ENCODE measurements at places on chromosomes 1 and 21.

DNA sequence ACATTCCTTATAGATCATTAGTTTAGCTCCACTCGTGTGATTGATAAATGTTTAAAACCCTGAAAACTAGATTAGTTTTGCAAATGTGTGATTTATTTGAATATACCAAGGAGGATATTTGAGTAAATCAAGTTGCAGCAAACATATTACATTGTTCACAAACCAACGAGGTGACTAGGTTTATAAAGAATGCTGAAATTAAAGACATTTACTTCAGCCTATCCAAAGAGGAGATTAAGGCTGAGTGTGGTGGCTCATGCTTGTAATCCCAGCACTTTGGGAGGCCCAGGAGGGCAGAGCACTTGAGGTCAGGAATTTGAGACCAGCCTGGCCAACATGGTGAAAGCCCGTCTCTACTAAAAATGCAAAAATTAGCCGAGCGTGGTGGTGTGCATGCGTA, 34.1 kb downstream of the VTCN1 start:
- DNase-seq: no peak

GRCh38 chr1:5349526-5349925, 642.7 kb downstream of the NPHP4 start:
- DNase-seq: no peak

- no peak for DNase-seq
These were observed 96.4 kb downstream of the SYF2 start for GRCh38 chr1:25135909-25136308.

- DNase-seq: no peak
These were observed 10.3 kb upstream of the PROX1 start for GRCh38 chr1:213977486-213977842.

DNA sequence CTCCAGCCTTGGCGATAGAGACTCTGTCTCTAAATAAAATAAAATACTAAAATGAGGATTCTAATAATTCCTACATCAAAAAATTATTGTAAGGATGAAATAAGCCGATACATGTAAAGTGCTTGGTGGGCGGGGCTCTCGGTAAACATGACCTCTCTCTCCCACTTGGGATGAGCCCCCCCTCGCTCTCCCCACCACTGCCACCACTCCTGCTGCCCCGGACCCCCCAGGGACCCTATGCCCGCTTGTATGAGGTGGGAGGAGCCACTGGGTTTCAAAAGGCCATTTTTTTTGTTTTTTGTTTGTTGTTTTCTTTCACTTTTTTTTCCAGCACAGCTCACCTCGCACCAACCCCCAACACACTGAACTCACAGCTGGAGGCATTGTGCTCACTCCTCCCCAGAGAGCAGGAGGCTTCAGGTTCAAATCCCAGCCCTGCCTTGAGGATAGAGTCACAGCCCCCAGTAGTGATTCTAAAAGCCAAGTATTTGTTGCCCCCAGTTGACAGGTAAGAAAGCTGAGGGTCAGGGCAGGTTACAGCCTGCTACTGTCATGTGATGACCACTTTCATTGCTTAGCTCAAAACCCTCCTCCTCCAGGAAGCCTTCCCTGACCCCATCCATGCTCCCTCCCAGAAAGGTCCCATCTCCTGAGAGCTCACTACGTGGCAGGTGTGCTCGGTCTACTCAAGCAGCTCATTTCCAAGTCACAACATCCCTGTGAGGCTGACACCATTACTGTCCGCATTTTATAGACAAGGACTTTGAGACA, 4.2 kb downstream of the SDC3 start:
- DNase-seq: no peak

GRCh38 chr21:44593598-44594405, 1.5 kb upstream of the KRTAP10-6 start:
- DNase-seq: peak; percentile 95

DNA sequence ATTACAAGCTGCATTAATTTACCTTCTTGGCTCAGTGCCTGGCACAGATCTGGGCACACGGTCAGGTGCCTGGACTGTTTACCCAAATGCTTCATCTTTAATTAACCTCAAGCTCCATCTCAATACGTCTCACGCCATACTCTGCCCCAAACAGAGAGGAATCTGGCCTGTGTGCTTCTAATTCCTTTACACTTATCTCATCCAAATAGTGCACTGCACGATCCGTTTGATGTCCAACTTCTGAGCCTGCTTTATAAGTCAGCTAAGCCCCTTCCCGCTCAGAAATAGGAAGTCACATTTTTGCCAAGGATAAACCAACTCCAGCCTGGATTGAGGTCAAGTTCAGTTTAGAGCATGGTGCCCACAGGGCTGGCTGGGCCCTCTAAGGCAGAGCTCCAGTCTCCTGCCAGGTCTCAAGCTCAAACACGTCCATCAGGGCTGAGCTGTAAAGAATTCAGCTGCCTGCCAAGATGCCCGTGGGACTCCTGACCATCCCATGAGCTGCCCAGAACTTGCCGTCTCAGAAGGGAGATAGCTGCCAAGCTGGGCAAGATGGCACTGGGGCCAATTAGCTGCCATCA, 233.5 kb downstream of the TRABD2B start:
- no peak for DNase-seq

DNA sequence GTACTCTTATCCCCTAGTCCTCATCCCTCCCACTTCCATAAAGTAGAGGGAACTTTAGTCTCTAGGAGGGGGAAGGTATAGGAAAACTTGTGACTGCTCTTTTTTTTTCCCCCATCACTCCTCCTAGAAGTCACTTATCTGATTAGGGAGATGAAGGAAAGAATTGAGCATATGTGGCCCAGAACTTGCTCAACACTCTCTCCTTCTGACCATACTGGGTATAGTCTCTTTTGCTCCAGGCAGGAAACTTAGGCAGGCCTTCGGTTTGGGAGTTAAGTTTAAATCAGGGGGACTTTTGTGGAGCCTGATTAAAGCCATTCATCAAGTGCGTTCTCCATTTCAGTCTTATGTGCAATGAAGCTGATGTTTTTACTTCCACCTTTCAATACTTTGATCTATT, 5.8 kb downstream of the UBE2U start:
- DNase-seq: no peak
